ENCODE measurements at places on chromosomes 13 and 19.

DNA sequence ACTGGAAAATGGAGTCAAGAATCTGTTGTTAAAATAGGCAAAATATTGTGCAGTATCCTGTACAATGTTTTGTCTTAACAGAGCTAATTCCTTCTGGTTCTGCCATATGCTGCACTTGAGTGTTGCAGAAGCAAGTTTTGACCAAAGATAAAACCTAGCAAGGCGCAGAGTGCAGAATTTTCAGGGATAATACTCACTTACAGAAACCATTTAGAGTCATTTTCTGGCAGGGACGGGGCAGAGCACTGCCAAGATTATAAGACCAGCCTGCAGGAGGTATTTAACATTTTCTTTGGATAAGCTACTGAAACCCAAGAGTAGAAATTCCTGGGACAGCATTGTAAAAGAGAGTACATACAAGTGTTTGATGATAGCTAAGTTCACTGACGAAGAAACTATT lies 159.5 kb upstream of the EDNRB start:
- no peak for DNase-seq

DNA sequence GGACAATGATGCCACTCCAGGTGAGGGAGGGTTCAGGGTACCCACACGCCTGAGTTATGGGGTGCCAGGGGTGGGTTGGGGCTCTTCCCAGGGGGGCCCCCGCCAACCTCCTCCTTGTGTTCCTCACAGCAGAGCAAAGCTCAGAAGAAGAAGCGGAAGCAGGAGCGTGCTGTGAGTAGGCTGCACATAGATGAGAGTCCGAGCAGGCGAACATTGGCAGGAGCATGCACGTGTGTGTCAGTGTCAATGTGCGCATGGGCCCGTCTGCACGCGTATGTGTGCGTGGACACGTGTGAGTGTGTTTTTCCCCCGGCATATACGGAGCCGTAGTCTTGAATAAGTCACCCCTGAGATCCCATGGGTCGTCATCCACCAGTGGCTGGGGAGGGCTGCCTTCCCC lies 12.4 kb upstream of the USE1 start:
- no peak for DNase-seq

- peak; percentile 65 for DNase-seq
Measured at GRCh38 chr19:16419669-16420335, 52.0 kb downstream of the EPS15L1 start.

- no peak for DNase-seq
Measured at GRCh38 chr13:91286317-91286716, 61.2 kb upstream of the MIR17HG start.

GRCh38 chr13:77386880-77387606 lies 60.1 kb upstream of the MYCBP2 start:
- DNase-seq, result no peak
